ENCODE measurements at places on chromosomes 6 and 20.

GRCh38 chr20:17644451-17644850 lies 37.6 kb downstream of the RRBP1 start:
- no peak for DNase-seq

GRCh38 chr20:32582659-32583580 lies 2.2 kb downstream of the NOL4L start:
- DNase-seq = peak; percentile 27

GRCh38 chr6:129331450-129332138 lies 378.4 kb downstream of the ARHGAP18 start:
- DNase-seq = no peak

DNA sequence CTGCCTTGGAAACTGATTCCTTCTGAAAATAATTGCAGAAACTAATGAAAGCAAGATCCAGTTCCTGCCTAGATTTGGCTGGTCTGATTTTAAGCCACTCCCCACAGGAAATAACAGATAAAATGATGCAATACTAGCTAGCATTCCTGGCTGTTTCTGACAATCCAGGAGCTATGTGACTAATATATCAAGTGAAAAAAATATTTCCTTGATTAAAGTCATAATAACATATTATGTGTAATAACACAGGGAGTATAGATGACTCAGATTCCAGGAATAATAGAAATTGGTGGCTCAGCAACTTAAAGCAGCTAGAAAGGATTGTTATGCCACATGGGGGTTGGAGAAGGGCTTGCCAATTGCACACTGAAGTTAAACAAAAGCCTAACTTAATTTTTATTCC lies 182.7 kb upstream of the SALL4 start:
- DNase-seq = no peak

DNA sequence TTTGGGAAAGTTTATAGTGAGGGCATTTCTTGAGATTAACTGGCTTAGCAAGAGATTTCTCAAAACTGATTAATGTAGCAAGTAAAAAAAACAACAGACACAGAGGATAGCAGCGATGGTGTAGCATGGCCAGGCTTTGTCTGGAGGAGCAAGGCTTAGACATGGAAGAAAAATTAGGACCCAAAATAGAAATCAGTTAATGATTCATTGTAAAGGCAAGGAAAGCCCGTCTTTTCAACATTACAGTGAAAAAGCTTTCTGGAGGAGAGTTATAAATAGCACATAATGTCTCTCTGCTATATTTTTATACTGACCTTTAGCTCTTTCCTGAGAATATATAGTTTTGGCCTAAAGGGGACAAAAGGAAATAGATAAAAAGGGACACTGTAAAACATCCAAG lies 45.1 kb downstream of the FNDC1 start:
- no peak for DNase-seq

DNA sequence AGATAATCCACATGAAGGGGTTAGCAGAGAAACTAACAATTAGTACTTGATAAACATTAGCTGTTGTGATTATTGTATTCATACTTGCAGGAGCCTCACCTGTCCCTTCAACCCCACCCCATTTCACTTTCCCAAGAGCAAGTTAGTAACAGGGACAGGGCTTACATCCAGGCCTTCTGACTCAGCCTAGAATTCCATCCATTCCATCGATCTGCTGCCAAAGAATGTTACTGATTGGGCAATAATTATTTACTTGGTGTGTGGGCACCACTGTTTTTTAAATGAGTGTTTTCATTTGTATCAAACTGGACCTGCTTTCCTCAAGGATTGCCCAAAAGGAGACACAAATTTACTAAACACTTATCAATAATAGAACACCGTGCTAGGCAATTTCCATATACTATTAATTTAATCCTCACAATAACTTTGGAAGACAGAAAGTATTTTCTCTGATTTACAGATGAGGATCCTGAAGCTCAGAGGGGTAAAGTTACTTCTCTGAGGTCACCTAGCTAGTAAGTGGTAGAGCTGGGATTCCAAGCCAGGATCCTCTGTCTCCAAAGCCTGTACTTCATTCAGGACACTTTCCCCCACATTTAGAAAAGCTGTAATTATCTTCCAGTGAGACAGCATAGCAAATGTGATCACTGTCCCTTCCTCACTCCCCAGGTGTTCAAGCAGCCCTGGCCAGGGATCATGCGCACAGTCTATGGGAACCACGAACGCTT lies 32.8 kb downstream of the GSS start:
- DNase-seq = no peak

GRCh38 chr6:146202570-146202969 lies 173.7 kb downstream of the GRM1 start:
- no peak for DNase-seq

GRCh38 chr20:38224531-38224930 lies 36.0 kb downstream of the KIAA1755 start:
- no peak for DNase-seq

- DNase-seq = no peak
These were observed 12.1 kb upstream of the TBXT start for GRCh38 chr6:166179704-166180103.

GRCh38 chr6:10540073-10540746 lies 19.1 kb downstream of the GCNT2 start:
- no peak for DNase-seq

DNA sequence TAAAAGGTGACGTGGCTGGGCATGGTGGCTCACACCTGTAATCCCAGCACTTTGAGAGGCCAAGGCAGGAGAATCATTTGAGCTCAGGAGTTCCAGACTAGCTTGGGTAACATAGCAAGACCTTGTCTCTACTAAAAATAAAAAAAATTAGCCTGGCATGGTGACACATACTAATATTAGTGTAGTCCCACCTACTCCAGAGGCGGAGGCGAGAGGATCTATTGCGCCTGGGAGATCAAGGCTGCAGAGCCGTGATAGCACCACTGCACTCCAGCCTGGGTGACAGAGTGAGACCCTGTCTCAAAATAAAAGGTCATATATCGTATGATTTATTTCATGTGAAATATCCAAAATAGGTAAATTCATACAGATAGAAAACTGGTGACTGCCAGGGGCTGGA lies 132.5 kb downstream of the SLC16A10 start:
- no peak for DNase-seq

- no peak for DNase-seq
These were observed 13.5 kb downstream of the EYA4 start for GRCh38 chr6:133254552-133255228.

GRCh38 chr20:46638898-46639274 lies 12.4 kb downstream of the SLC13A3 start:
- DNase-seq = no peak

GRCh38 chr6:15751721-15752350 lies 89.0 kb upstream of the DTNBP1 start:
- no peak for DNase-seq

GRCh38 chr6:64325093-64325492 lies 689.5 kb downstream of the PHF3 start:
- DNase-seq = no peak

- DNase-seq = no peak
These were observed 143.1 kb downstream of the CEP57L1 start for GRCh38 chr6:109238396-109238795.

DNA sequence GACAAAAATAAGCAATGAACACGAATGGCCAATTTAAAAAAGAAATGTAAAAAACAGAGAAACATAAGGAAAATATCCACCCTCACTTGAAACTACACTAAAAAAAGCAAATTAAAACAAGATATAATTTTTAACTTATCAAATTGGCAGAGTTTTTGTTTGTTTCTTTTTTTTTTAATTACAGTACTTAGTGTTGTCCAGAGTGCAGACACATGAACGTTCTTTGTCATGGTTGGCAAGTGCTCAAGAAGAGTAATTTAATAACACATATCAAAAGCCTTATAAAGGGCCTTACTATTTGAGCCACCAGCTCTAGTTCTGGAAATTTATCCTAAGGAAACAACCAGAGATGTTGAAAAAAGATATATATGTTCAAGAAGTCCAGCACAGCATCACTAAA lies 142.3 kb downstream of the ATXN1 start:
- DNase-seq = no peak

DNA sequence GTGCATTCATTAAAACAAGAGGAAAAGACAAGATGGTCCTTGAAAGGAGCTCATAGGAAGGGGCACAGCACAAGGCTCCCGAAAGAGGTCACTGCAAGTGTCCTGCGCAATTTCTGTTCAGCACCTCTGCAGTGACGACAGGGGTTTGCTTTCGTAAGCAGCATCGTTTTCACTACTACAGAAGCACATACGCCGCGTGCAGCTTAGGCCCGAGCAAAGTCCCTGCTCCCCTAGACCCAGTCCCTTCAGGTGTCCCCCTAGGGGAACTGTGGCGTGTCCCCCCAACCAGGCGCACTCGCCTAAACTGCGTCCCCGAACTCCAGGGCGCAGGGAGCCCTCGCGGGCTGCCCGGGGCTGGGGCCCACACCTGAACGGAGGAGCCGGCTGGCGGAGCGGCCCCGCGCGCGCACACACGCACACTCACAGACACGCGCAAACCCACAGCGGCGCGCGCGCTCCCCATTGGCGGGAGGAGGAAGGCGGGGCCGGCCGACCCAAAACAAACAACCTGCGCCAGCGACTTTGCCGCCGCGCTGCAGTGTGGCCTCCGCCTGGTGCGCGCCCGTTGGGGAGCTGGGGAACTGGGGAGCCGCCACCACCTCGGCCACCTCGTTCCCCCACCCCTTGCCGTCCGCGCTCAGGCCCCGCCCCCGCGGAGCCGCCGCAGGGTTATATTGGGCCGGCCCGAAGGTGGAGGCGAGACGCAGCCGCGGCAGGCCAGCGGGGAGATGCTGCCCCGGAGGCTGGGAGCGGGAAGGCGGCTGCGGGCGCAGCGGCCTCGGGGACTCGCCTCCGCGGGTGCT lies at the start of gene FOXQ1:
Gene FOXQ1, plus strand, starts transcription at position 699 of the 803 bp plus-strand sequence. CDS start 607 bp downstream, outside the sequence.
- no peak for DNase-seq

DNA sequence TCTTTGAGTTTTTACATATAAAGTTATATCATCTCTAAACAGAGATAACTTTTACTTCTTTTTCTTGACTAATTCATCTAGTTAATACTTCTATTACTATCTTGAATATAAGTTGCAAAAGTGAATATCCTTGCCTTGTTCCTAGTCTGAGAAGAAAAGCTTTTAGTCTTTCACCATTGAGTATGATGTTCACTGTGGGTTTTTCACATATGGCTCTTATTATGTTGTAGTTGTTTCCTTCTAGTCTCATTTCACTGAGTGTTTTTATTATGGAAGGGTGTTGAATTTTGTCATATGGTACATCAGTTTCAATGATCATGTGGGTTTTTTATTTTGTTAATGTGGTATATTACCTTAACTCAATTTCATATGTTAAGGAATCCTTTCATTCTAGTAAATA lies 488.3 kb downstream of the COL12A1 start:
- no peak for DNase-seq

- DNase-seq = no peak
These were observed 5.5 kb downstream of the UBR2 start for GRCh38 chr6:42569102-42570028.

DNA sequence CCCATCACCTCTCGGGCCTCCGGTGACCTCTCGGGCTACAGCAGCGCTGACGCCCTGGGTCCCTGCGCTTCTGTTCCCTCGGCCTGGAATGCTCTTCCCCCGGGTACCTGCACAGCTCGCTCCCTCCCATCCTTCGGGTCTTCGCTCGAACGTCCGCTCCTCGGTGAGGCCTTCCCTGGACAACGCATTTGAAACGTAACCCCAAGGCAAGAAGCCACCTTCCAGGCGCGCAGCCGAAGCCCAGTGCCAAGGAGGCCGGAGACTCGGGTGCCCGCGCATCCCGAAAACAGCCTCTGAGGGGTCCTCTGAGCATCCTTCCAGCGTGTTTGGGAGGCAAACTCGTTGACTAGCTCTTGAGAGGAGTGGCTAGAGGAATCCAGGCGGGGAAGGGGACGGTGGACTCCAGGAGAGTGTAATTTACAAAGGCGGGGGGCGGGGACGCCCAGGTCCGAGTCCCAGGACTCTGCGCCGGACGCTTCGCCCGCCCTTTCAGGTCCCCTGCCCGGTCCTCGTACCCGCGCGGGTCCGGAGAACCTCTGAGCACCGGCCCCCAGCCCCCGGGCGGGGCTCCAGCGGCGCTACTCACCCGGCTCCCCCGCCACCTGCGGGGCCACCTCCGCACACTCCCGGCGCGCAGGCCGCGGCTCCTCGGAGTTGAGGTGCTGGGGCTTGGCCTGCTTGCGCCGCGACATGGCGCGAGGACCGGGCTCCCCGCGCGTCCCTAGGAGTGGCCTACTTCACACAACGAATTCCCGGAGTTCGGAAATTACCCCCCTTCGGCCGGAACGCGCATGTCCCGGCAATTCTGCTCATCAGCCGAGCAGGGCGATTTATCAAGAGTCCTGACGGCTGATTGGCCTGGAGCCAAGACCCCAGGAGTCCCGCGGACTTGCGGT lies 86.8 kb downstream of the ZFP64 start:
- DNase-seq = no peak

DNA sequence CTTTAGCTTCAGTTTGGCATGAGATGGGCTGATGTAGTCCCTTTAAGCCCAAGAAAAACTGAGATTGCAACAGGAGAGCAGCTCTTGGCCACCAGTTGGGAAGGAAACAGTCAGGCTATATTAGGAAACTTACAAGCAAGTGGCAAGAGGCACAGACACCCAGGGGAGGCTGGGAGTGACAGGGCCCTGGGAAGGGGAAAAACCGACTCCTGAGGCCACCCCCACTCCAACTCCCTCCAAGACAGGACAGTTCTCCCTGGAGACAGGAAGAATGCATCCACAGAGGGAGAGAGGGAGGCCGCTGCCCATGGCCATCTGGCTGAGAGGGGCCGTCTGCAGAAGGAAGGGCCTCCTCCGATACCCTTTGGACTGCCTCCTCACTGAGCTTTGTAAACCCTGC lies 20.5 kb downstream of the JPH2 start:
- no peak for DNase-seq

DNA sequence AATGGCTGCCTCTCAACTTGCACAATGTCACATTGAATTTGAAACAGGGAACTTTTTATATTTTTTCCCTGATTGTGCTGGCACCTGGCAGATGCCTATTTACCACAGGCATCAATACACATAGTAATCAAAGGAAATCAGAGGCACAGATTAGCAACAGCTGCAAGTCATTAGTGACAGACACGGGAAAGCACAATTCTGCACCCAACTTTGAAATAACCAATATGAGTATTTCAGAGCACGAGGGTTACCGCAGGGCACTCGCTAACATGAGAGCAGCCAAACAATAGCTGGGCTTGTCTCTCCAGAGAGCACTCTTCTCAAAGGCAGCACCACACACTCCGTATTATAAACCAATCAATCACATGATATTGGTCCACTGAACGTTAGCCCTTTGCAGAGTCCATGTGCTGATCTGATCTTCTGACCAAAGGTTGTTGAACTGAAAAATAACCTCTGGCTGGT lies 149.5 kb downstream of the RNF144B start:
- no peak for DNase-seq

- DNase-seq = no peak
These were observed 22.0 kb downstream of the ADA start for GRCh38 chr20:44629542-44629941.

GRCh38 chr6:113529196-113529595 lies 327.9 kb upstream of the MARCKS start:
- no peak for DNase-seq

GRCh38 chr6:70119218-70119835 lies 183.6 kb downstream of the COL9A1 start:
- no peak for DNase-seq
